Occipital lobe (tissue), 3 donors: ENCODE measurements at places on chromosomes 6 and 20. TPM values are rescaled to one million over a fixed set of nuclear protein-coding genes. Genes with fewer than 3 reads are reported as not detected.

GRCh38 chr20:34190679-34191090 is 50.5 kb upstream of the ASIP start:
- DNase-seq: peak; percentile 70

- DNase-seq: no peak
Measured at GRCh38 chr6:149441740-149442139, 41.7 kb downstream of the SUMO4 start.

DNA sequence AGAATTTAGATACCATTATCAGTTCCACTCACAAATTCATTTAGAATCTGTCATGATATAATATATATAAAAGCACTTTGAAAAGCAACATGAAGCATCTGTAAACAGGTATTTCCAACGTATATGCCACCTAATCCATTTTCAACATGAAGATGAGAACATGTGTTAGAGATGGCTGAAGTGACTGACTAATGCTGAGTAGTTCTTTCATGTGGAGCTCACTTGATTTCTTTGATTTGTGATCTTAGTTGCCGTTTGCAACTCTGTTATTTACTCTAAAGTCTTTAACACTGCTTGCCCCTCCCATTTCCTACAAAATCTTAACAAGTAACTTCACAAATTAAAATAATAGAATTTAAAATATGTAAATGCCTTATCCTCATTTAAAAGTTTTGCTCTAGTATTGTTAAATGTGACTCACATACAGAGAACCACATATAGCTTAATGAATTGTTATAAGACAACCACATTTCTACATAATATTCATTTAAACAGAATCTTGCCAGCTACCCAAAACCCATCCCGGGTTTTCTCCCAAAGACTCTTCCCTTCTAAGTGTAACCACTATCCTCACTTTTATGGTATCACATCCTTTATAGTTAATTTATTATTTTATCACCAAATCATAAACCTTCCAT is 78.3 kb downstream of the ME1 start:
- no peak for DNase-seq

DNA sequence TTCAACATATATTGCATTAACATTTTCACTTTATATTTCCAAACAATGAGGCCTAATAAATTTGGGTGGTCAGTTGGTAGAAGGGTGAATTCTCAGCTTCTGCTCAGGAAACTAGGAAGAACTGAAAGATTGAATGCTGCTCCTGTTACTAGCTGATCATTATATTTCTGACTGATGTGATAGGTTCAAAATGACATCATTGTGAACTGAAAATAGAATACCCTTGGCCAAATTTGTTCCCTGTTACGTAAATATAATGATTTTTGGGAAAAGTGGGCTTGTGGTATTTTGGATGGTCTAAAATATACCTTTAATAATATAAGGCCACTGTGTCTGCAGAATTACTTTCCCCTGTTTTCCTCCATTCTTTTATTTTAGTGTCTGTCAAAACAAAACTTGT is 2.8 kb downstream of the UST start:
- no peak for DNase-seq

GRCh38 chr6:125415913-125416312 is 114.1 kb upstream of the HDDC2 start:
- DNase-seq: no peak

DNA sequence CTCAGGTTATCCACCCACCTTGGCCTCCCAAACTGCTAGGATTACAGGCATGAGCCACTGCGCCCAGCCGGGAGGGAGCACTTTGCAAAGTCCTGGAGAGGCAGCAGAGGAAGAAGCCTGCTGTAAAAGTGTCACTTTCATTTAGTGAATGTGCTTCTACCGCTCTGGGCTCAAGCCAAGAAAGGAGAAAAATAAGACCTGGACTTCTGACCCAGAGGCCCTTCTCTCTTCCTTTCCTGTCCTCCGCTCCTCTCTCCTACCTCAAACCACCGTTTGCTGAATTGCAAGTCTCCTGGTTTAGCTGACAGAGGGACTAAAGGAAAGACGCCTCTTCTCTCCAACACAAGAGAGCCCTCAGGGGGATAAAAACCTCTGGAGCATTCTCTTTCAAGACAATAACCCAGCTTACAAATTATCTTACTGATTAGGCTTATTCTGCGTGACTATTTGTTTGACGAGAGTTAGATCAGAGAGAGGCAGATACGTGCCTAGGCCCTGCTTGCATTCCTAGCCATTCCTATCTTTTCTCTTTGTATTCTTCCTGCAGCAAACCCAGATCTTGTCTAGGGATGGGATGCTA is 84.2 kb upstream of the SLC22A23 start:
- DNase-seq: no peak

- DNase-seq: no peak
Measured at GRCh38 chr20:10596710-10597121, 77.1 kb downstream of the JAG1 start.

GRCh38 chr20:45918182-45918737 is 6.3 kb upstream of the PLTP start:
- peak; percentile 44 for DNase-seq

- no peak for DNase-seq
Measured at GRCh38 chr6:47836046-47836445, 54.2 kb downstream of the OPN5 start.

- no peak for DNase-seq
Measured at GRCh38 chr6:84137051-84137375, 90.4 kb downstream of the CEP162 start.

- peak; percentile 49 for DNase-seq
Measured at GRCh38 chr6:170262489-170263088, 28.3 kb downstream of the DLL1 start.

DNA sequence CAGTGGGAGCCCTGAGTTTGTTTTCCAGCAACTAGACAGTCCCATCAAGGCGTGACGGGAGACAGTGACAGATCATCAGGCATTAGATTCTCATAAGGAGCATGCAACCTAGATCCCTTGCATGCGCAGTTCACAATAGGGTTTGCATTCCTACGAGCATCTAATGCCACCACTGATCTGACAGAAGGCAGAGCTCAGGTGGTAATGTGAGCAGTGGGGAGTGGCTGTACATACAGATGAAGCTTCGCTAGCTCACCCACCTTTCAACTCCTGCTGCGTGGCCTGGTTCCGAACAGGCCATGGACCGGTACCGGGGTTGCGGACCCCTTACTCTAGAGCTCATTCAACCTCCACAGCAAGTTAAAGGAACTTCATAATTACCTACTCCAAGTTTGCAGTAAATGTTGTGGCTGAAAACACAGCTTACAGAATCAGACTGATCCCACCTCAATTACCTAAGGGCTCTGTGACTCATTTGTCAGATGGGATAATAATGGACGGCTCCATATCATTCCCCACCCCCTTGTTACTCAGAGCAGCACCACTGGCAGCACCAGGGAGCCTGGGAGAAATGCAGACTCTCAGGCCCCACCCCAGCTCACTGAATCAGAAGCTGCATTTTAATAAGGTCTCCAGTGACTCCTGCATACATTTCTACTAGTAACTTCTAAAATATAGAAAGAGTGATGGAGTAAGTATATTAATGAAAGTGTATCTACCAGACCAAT is 15.7 kb downstream of the PXMP4 start:
- DNase-seq: no peak

DNA sequence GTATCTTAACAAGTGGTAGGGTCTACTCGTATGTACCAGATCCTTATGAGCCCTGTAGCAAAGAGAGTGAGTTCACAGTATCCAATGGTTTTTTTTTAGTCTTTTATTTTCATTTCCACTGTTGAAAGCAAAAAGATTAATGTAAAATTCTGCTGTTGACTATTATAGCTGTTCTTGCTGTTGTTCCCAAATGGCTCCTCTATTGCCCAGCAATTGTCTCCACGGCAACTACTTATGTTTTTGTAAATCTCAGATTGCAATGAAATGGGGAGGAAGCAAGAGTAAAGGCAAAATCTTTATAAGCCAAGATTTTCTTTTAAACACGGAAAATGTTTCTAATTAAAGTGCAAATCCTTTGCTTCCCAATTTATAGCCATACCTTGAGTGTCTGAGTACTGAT is 406.1 kb downstream of the EPM2A start:
- no peak for DNase-seq

DNA sequence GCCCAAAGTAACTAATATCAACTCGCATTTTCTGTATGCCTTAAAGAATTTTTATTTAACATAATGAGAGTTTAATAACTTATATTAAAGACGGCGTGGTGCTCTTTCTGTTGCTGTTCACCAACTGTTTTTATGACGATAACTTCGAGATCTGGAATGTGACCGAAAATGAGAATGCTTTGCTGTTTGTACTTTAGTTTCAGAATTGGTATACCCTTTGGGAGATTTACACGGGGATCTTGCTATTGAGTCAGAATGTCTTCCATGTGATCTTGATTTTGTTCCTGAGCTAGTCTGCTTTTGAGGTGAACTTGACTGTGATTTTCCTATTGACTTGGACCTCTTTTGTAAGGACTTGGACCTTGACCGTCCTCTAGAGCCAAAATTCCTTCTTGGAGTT is 17.9 kb downstream of the PNRC1 start:
- no peak for DNase-seq

DNA sequence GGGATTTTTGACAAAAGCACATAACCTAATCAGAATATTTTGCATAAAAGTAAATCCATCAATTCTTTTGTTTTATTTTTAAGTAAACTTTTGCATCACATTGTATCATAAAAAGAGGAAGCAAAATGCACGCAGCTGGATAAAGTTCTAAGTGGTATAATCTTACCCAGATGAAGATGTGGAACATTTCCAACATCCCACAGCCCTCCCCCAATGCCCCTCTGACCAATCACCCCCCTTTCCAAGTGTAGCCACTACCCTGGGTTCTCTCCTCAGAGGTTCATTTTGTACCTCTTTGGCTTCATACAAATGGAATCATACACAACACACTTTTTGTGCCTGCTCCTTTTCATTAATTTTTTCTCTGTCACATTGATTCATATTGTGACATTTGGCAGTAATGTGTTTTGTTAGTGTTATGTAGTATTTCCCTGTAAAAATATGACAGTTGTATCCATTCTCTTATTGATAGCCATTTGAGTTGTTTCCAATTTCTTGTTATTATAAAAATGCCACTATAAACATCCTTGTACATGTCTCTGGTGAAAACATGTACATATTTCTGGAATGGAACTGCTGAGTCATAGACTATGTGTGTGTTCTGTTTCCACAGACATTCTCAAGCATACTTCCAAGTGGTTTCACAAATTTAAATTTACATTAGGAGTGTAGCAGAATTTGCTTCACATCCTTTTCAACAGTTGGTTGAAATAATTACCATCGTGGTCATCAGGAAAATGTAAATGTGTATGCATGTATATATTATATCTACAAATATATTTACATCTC is 92.9 kb upstream of the SYNDIG1 start:
- DNase-seq: no peak

GRCh38 chr6:160974304-160974771 is 17.2 kb upstream of the MAP3K4 start:
- no peak for DNase-seq

DNA sequence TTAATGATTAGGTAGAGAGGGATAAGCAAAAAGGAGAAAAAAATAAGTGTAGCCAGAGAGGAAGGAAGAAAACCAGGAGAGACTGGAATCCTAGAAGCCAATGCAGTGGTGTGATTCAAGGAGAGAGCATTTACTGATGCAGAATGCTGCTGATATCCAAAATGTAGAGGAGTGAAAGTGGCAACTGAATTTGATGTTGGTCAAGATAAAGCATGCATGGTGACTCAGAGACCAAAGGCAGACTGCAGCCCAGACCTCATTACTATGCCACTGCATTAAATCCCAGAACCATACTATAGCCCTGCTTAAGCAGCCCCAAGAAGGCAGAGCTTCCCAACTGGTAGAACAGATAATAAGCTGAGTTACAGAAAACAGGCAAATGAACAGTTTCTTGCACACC is 15.8 kb downstream of the KLHL32 start:
- DNase-seq: no peak

DNA sequence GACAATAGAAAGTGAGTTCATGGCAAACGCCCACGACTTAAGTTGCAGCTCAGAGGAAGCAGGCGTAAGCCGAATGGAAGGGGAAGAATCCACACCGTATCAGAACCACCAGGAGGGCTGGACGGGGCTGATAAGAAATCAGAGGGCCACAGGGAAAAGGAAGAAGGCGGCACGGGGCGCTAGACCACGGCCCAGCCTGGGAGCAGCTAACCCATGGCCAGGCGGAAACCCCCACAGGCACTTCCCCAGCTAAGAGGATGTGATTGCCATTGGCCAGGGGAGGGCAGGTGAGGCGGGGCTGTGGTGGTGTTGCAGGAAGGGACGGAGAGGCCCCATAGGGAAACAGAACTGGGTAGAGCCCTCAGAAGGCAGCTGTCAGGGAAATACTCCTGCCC is 174.0 kb upstream of the AFDN start:
- no peak for DNase-seq

DNA sequence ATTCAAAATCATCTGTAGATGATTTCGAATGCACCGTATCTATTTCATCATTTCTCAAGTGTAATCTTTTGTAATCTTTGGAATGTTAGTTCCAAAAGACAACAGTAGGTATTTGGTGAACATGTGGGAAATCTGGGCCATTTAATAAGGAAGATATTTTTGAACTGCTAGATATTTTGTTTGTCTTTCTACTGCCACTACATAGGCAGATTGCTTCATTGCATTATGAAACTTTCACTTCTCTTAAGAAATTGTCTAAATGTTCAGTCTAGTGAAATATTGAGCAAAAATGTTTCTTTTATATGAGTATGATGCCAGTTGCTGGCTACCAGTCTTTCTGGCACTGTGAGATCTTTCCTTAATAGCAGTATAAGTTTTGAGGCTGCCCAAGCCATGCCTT is 527.8 kb upstream of the RNF217 start:
- no peak for DNase-seq

- DNase-seq: no peak
Measured at GRCh38 chr6:15439410-15440025, 193.6 kb downstream of the JARID2 start.

DNA sequence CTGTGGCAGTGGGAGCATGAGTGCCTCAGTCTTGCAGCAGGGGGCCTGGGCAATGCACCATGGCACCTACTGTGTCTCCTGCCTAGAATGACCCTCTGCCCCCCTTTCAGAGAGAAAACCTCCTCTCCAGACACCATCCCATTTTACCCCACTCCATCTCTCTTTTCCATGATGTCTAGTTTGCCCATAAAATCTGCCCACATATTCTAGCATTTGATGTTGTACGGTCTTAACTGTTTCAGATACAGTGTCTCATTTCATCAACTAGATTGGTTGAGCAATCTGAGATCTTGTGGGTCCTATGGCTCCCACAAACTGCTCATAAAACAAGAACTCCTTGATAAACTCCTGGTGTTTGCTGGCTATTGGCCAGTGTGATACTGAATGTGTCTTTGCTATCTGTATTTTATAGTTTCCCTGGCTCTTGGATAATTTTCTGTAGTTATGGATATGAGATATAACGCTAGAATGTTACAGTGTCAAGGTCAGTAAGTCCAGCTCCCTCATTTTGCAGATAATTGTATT is 8.1 kb downstream of the PNPLA1 start:
- DNase-seq: no peak

Gene TINAG
- 0.16 TPM for total RNA-seq

Gene ANKRD66
- 0.16 TPM for total RNA-seq

Gene CRISP3
- 0.16 TPM for total RNA-seq

Gene ENPP5
- 4.7 TPM for total RNA-seq

Gene KCNK15
- total RNA-seq: not detected

Gene SPATA25
- 1.7 TPM for total RNA-seq

Gene SLC52A3
- total RNA-seq: not detected

Gene ZNF391
- total RNA-seq: 3.7 TPM

Gene THBD
- 0.94 TPM for total RNA-seq

Gene C20orf202
- 0.16 TPM for total RNA-seq
